ENCODE measurements at places on chromosomes 5 and 9.

GRCh38 chr9:12846035-12846434 is 71.2 kb downstream of the LURAP1L start:
- no peak for DNase-seq

DNA sequence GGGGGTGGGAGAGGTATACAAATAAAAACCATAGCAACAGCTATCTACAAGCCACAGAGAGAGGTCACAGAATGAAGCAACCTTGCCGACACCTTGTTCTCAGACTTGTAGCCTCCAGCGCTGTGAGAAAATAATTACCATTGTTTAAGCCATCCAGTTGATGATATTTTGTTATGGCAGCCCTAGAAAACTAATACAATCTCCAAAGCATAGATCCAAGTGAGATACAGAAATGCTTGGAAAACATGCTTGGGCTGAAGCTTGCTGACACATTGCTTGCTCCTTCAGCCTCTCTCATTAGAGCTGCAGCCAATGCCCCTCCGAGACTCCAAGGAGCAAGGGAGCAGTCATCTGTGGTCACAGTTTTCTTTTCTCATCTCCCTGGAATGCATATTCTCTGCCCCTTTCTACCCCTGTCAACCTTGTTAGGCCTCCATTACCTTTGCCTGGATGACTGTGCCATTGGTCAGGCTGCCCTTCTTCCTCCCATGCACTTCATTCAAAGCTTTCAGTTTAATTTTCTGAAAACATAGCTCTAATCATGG is 401.4 kb upstream of the KLF4 start:
- DNase-seq = no peak

- DNase-seq = no peak
Observed at GRCh38 chr5:180153099-180153498, 55.9 kb downstream of the RASGEF1C start.

DNA sequence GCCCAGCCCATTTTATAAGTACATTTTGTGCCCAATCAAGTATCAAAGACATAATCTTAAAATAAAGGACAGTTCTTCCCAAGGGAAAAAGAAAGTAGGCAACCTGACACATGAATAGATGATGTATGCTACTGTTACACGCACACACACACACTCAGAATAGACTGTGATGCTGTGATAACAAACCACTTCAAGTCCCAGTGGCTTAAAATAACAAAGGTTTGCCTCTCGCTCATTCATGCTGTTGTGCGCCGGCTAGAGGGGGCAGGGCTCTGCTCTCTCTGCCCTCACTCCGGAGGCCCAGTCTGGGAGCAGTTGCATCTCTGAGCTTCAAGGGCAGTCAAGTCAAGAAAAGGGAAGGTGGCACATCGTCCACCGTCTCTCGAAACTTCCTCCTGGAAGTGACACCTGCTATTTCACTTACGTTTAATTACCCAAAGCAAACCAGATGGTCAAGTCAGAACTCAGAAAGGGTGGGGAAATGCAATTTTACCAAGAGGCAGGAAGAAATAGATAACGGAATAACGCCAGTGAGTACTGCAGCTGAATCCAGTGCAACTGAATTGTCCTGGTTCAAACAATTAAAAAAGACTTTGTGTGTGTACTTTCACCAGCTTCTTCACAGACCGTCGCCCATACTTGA is 43.3 kb downstream of the ANKRD33B start:
- no peak for DNase-seq

DNA sequence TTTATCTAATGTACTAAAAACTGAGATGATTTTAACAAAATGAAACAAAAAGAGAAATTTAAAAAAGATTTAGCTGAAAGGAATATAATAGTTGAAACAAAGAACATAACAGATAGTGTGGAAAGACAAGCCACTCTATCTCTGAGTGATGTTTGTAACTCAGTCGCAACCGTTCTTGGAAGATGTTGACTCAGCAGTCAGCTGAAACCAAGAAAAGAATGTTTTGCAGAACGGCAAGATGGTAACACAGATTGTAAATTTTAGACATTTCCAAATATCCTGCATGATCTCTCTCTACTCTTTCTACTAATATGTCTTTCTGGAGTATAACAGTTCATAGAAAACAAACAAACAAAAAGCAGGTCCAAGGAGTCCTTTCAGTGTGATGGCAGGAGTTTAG is 746.1 kb upstream of the CDH6 start:
- DNase-seq = no peak

- DNase-seq = no peak
Observed at GRCh38 chr5:79048437-79048836, 21.0 kb downstream of the DMGDH start.

DNA sequence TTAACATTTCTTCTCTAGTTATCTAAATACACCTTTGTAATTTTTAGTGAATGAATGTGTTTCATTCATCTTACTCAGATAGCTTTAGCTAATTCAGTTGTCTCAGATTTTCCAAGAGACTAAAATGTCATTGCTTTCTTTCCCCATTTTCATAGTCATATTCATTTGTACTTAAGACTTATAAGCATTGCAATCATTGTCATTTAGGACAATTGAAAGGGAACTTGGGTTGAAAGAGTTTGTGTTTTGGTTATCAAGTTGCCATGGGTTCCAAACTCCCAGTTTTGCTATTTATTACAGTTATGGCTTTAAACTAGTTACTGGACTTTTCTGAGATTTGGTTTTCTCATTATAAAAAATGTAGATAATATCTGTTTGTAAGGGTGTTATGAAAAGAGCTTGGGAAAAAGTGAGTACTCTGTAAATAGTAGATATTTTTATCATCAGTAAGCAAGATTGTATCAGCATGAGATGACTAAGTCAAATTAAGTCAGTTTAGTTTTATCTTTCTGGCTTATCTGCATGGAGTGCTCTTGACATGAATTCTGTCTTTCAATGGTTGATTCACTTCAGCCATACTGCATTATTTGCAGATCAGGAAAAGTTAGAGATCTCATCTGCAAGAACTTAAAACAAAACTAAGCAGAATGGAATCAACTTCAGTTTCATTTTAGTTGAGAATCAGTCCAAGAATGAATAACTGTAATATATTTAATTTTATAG is 107.5 kb downstream of the PBX3 start:
- DNase-seq = no peak

- no peak for DNase-seq
Observed at GRCh38 chr5:108801776-108802175, 54.1 kb downstream of the FER start.

GRCh38 chr5:34826347-34826746 is 12.6 kb upstream of the TTC23L start:
- DNase-seq = no peak

GRCh38 chr9:133564451-133565116 is 30.1 kb downstream of the ADAMTSL2 start:
- no peak for DNase-seq

- no peak for DNase-seq
Observed at GRCh38 chr9:4801156-4801555, 8.4 kb downstream of the RCL1 start.

DNA sequence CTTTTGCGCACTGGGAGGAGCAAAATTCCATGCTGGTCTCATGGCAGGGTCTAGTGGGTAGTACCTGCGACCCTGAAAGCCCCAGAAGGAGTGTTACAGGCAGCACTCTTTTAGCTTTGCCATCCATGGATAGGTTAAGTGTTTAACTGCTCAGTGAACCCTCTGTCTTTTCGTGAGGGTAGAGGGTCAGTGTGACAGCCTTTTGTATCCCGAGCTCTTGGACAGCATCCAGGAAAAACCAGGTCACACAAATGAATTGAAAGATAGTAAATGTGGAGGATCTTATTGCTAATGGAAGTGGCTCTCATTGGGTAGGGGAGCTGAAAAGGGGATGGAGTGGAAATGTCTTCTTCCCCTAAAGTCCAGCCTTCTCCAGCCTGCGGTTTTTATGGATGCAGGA is 57.8 kb upstream of the CCDC112 start:
- no peak for DNase-seq

- DNase-seq = no peak
Observed at GRCh38 chr9:131733541-131734061, 6.3 kb downstream of the RAPGEF1 start.

GRCh38 chr5:53089481-53089991 is 20.0 kb downstream of the MOCS2 start:
- no peak for DNase-seq

DNA sequence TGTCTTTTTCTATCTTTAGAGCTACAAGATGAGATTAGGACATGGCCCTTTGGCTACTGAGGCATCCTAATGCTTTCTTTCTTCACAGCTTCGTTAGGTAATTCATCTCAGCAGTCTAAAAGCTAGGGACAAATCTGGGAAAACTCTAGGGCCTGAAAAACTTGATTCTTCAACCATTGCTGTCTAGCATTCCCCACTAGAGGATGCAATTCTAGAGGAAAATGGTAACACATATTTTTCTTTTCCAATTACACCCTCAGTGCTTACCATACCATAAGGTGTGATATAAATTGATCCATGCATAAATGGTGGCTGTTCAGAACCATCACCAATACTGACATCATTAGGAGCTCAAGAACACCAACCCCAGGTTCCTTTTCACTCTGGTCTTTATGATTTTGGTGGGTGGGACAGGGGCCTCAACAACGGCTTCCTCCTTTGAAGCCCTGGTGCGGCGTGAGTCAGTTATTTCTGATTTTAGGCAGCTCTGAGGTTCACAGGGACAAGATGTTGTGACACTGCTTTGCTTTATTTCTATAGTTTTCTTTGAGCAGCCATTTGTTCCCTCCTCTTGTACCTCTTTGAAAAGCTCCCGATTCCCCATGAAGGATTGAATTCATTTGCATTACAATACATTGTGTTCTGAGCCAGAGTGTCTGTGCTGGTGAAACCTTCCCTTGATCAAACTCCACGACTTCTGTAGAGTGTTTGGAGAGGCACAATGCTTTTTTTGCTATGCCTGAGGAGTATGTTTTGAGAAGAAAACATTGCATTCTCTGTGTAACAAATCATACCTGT is 526.0 kb upstream of the TRPC7 start:
- no peak for DNase-seq

- DNase-seq = no peak
Observed at GRCh38 chr9:112925058-112925641, 34.5 kb upstream of the SLC46A2 start.

- no peak for DNase-seq
Observed at GRCh38 chr5:76290321-76290757, 112.7 kb upstream of the IQGAP2 start.

- DNase-seq = no peak
Observed at GRCh38 chr5:114412510-114413171, 50.8 kb downstream of the KCNN2 start.

DNA sequence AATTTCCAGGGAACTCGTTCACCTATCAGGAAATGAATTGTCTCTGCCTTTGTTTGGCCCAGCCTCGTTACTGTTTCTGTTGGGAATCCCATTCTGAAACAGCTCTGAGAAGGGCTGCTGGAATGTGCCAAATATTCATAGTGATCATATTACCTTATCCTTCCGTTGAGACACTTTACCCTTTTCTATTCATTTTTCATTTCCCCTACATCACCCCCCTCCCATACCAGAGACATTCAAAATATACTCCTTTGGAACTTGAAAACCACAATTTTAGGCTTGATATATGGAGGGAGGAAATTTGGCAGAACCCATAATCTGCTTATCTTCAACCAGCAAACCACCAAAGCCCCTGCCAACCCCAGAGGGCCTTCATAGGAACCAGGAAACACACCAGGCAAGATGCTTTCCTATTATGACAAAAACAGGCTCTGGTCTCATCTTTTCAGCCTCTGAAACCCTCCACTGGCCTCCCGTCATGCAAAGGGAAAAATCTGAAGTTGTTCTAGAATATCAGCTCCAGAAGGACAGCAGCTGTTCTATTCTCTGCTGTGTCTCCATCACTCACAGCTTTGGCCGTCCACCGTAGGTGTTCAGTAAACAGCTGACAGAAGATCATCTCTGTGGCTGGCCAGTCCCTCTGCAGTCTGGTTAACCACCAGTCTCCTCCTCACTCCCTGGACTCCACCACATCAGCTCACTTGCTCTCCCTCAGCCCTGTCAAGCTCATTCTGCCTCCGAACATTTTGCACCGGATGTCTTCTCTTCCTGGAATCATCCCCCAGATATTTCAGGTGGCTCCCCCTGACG is 217.2 kb upstream of the WWC1 start:
- no peak for DNase-seq

DNA sequence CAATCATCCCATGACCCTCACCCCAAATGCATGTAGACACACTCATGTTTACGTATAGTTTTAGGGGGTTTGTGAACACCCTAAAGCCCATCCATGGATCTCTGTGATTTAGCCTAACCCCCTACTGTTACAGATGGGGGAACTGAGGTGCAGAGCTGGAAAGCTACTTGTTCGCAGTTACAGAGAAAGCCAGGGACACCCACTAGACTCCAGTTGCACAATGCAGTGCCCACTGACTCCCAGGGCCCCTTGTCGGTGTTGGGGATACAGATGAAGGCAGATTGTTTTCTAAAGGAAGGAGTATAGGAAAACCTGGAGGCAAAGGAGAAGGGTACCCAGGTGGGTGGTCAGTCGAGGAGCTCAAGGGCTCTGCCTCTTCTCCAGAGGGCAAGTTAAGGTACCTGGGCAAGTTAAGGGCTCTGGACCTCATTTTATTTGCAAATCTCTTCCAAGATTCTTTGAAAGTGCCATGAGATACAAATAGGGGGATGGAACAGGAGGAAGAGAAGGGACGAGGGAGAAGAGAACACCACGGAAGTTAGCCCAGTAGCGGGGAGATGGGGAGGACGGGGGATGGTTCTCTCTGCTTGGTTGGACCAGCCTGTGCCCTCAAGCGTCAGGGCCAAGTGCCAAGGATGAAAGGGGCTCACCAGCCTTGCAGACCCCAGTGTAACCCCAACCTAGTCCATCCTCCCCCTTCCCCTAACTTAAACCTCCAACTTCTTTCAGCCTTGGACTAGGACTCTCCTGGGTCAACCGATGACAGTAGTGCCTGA is 958 bp downstream of the MYOZ3 start:
- no peak for DNase-seq

DNA sequence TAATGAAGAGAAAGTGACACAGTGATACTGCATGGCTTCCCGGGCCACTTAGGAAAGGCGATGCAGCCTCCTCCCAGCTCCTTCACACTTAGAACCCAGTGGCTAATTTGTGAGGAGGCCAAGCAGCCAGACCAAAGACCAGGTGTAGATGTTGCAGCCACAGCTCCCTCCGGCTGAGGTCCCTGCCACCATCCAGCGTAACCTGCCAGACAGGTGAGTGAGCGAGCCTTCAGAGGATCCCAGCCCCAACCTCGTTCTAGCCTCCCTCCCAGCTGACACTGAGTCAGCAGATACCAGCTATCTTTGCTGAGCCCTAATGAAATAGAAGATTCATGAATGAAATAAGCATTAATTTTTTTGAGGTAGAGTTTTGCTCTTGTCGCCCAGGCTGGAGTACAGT is 59.7 kb downstream of the COL23A1 start:
- DNase-seq = no peak

DNA sequence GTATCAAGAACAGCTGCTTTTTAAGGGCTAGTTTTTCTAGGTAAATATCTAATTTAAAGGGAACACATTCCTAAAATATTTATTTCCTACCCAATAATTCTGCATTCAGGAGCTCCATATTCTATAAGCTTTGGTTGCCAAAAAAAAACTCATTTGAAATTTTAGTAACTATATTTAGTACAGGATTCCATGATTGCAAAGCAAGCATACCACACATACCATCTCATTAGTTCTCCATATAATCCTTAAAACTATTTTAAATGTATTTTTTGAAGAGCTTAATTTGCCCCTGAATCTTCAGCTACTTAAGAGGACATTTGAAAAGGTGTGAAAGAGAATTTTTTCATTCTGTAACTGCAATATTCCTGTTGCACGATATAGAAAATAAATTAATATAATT is 877.0 kb downstream of the NR2F1-AS1 start:
- DNase-seq = no peak

GRCh38 chr5:32311404-32312196 is 1.1 kb downstream of the MTMR12 start:
- DNase-seq = no peak

Measured in stimulated activated CD8-positive, alpha-beta memory T cell treated with anti-CD3 and anti-CD28 coated beads, Interleukin-15, amount 100 ng/mL, for 24 hours (primary cell).